A549 treated with dexamethasone at 1 μM for 4 hours (cell line): ENCODE measurements at places on chromosomes 7 and 10. TPM values are rescaled to one million over a fixed set of nuclear protein-coding genes. Genes with fewer than 3 reads are reported as not detected.

The COL26A1 gene
- total RNA-seq: 0.42 to 0.72 TPM (median 0.64 TPM) in 5 replicates

The DRGX gene
- 0.05 TPM in 2 of 5 replicates, not detected in the others for total RNA-seq

The PLEKHS1 gene
- total RNA-seq: 0.03 to 0.05 TPM (median 0.04 TPM) in 4 of 5 replicates, not detected in the other

The SMKR1 gene
- 7.6 to 10.0 TPM (median 7.9 TPM) in 5 replicates for total RNA-seq

The C10orf90 gene
- 2.9 to 3.8 TPM (median 3.3 TPM) in 5 replicates for total RNA-seq

The CD36 gene
- total RNA-seq: 0.06 to 0.15 TPM (median 0.08 TPM) in 4 of 5 replicates, not detected in the other

The GIMAP2 gene
- not detected in 5 replicates for total RNA-seq

The EN2 gene
- 0.61 to 1.1 TPM (median 0.90 TPM) in 5 replicates for total RNA-seq

The LIPJ gene
- not detected in 5 replicates for total RNA-seq

The PLXNA4 gene
- total RNA-seq: 0.37 to 0.53 TPM (median 0.50 TPM) in 5 replicates

The GNAT3 gene
- not detected in 5 replicates for total RNA-seq

The HEPACAM2 gene
- total RNA-seq: 0.14 TPM in 1 of 5 replicates, not detected in the others

The ACHE gene
- 1.6 to 3.3 TPM (median 2.6 TPM) in 5 replicates for total RNA-seq

The IKZF1 gene
- total RNA-seq: not detected in 5 replicates

The SLC26A3 gene
- total RNA-seq: 0.07 TPM in 1 of 5 replicates, not detected in the others

The TMEM72 gene
- not detected in 5 replicates for total RNA-seq

The TEX47 gene
- not detected in 5 replicates for total RNA-seq

The GALNT17 gene
- total RNA-seq: not detected in 5 replicates

The GNG11 gene
- 30.2 to 35.2 TPM (median 32.2 TPM) in 5 replicates for total RNA-seq

The OPN1SW gene
- total RNA-seq: not detected in 5 replicates

The UPK3B gene
- 10.2 to 20.0 TPM (median 18.4 TPM) in 5 replicates for total RNA-seq

The NRAP gene
- total RNA-seq: 0.02 TPM in 1 of 5 replicates, not detected in the others

The PNLIPRP2 gene
- 0.09 to 0.11 TPM in 2 of 5 replicates, not detected in the others for total RNA-seq

The UBE2D4 gene
- total RNA-seq: 8.0 to 11.7 TPM (median 11.0 TPM) in 5 replicates

The CCZ1 gene
- total RNA-seq: 72.6 to 77.0 TPM (median 75.5 TPM) in 5 replicates

The TMEM196 gene
- not detected in 5 replicates for total RNA-seq

The DDC gene
- total RNA-seq: 0.67 to 1.3 TPM (median 0.91 TPM) in 5 replicates
